Thoracic aorta (tissue), 2 donors: ENCODE measurements at places on chromosomes 16 and 17. TPM values are rescaled to one million over a fixed set of nuclear protein-coding genes. Genes with fewer than 3 reads are reported as not detected.

The GJD3 gene
- not detected for total RNA-seq

The CHTF18 gene
- 15.4 TPM for total RNA-seq

The ACSM2B gene
- not detected for total RNA-seq

The MPV17L gene
- total RNA-seq: 8.2 TPM

The SULT1A3 gene
- total RNA-seq: 15.6 TPM

The HOXB7 gene
- 7.2 TPM for total RNA-seq

The CPHXL2 gene
- not detected for total RNA-seq

The RASL10B gene
- 24.1 TPM for total RNA-seq

The MPP2 gene
- 10.7 TPM for total RNA-seq

The WNK4 gene
- not detected for total RNA-seq

DNA sequence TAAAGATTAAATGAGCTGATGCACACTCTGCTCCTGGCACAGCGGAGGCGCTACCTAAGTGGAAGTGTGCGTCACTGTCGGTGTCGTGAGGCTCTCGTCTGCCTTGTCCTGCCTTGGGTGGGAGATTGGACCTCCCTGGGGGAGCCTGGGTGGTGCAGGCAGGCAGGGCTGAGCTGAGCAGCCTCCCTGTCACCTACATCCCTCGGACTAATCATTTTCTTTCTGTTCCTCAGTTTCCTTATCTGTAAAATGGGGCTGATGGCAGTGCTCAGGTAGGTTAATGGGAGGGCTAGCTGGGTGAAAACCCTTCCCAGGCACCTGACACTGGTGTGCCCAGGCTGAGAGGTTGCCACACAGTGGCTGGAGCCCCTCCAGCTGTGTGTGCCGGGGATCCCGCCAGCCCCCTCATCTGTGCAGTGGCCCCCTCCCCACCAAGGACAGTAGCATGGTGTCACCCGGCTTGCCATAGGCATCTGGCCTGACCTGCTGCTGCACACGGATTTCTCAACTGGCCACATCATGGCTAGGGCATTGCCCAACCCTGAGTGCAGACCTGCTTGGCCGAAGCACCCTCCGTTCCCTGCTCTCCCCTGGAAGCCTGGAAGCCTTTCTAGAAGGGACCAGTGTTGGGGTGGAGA is 4.3 kb downstream of the ADCY7 start:
- H3K27ac ChIP-seq: no peak overlapping the region
- peaks cover 8% of the 10 kb centered on the region for H3K4me1 ChIP-seq
- H3K27me3 ChIP-seq: no peaks in the 10 kb centered on the region
- DNase-seq: no peak
- H3K36me3 ChIP-seq: no peaks in the 10 kb centered on the region
- no peak overlapping the region for H3K4me3 ChIP-seq

GRCh38 chr17:36124879-36125824 is 21.5 kb downstream of the CCL4 start:
- H3K4me1 ChIP-seq: no peaks in the 10 kb centered on the region
- H3K36me3 ChIP-seq: no peaks in the 10 kb centered on the region
- H3K27ac ChIP-seq: no peak overlapping the region
- H3K27me3 ChIP-seq: no peaks in the 10 kb centered on the region
- DNase-seq: no peak

GRCh38 chr17:5809580-5810188 is 225.4 kb upstream of the NLRP1 start:
- no peaks in the 10 kb centered on the region for H3K36me3 ChIP-seq
- no peak overlapping the region for H3K4me3 ChIP-seq
- no peak for DNase-seq
- no peak overlapping the region for H3K27ac ChIP-seq
- H3K4me1 ChIP-seq: no peaks in the 10 kb centered on the region

- no peaks in the 10 kb centered on the region for H3K27me3 ChIP-seq
- no peaks in the 10 kb centered on the region for H3K36me3 ChIP-seq
- no peak for DNase-seq
- H3K4me1 ChIP-seq: no peaks in the 10 kb centered on the region
Measured at GRCh38 chr17:12256380-12256995, 235.8 kb downstream of the MAP2K4 start.

- DNase-seq: no peak
- H3K36me3 ChIP-seq: no peaks in the 10 kb centered on the region
- no peaks in the 10 kb centered on the region for H3K4me1 ChIP-seq
- no peaks in the 10 kb centered on the region for H3K27me3 ChIP-seq
Measured at GRCh38 chr17:3852561-3852960, 6.5 kb upstream of the NCBP3 start.

DNA sequence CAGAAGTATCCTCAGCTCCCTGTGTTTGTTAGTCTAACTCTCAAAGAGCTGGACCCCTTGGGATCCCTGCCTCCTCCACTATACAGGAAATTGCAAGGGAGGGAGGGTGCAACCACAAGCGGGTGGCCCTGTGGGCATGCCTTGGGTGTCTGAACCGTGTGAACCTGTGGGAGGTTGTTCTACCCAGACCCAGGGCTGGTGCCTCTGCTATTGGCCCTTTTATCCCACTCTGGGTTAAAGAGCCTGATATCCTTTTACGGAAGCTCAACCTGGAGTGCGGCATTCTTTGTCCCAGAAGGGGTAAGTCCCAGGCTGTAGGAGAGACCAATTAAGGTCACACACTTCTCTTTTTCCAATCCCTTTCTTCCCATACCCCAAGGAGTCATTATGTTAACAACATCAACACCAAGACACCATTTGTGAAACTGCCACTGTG is 53.4 kb downstream of the ARSG start:
- H3K27me3 ChIP-seq: no peaks in the 10 kb centered on the region
- no peak overlapping the region for H3K4me3 ChIP-seq
- H3K4me1 ChIP-seq: no peaks in the 10 kb centered on the region
- DNase-seq: no peak

DNA sequence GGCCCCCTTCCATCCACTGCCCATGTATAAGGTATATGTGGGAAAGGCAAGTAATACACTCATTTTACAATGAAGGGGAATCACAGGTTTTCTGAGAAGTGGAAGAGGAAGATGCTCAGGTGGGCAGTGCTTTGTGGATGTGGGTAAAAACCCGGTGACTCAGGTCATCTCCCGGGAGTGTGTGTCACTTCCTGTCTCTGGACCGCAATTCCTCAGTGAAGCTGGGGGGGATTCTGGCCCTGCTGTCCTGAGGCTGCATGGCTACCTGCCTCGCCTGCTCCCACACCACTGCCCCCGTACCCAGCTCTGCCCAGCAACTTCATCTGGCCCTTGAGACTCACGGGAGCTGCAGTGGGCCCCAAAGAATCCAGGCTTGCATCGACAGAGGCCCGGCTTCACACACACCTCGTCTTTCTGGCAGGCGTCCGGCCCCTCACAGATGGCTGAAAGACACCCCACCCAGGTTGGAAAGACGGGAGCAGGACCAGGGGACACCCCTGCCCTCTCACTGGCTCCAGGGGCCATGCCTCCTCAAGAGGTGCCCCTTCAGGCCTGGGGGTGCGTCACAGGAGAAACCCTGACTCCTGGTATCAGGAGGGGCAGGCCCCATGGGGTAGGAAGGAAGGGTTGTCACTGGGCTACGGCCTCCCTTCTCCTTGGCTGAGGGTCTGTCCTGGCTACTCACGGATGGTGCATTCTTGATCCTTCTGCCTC is 882 bp downstream of the SCARF1 start:
- H3K27ac ChIP-seq: no peak overlapping the region
- H3K4me1 ChIP-seq: peaks cover 6% of the 10 kb centered on the region
- H3K4me3 ChIP-seq: peak overlapping the region; percentile 73
- no peak for DNase-seq
- H3K27me3 ChIP-seq: no peaks in the 10 kb centered on the region
- H3K36me3 ChIP-seq: no peaks in the 10 kb centered on the region

DNA sequence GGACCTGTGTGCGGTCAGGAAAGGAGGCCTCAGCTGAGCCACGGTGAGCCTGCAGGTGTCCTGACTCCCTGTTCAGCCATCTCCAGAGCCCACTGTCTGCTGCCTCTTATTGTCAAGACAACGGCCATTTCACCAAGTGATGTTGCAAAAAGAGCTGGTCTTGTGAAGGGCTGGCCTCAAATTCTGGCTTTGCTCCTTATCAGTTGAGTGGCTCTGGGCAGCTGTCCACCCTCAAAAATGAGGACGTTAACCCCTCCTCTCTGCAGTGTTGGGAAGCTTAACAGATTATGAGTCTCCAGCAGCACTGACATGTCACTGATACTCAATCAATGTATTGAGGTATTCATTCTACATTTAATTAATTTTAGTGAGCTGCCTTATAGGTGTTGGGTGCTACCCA is 171.1 kb upstream of the TOX3 start:
- H3K27ac ChIP-seq: no peak overlapping the region
- H3K4me3 ChIP-seq: no peak overlapping the region
- H3K36me3 ChIP-seq: no peaks in the 10 kb centered on the region
- no peaks in the 10 kb centered on the region for H3K4me1 ChIP-seq

- no peak overlapping the region for H3K27ac ChIP-seq
- peaks cover 15% of the 10 kb centered on the region for H3K36me3 ChIP-seq
- no peak for DNase-seq
- H3K4me3 ChIP-seq: no peak overlapping the region
- no peaks in the 10 kb centered on the region for H3K4me1 ChIP-seq
Measured at GRCh38 chr16:82157836-82158235, 12.2 kb downstream of the MPHOSPH6 start.

DNA sequence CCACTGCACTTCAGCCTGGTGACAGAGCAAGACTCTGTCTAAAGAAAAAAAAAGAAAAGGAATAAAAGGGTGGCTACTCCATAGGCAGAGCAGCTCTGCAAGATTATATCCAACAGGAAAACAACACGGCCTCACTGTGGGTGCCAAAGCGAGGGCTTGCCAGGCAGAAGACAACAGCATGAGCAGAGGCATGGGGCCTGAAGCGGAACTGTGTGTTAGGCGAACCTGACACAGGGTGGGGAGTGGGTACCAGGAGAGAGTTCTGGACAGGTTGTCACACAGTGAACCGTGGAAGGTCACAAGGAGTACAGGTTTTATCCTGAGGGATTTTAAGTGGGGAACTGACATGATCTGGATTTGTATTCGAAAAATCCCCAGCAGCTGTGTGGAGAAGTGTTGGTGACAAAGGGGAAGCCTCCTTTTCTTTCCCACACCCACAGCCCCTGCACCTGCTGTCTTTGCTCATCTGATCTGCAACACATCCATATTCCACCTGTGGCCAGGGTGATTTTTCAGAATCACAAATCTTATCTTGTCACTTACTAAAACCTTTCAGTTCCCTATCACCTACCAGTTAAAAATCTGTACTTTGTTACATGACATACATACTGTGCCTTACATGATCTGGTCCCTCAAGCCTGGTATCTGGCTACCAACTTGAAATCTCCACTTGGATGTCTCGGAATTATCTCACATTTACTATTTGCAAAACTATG is 23.2 kb upstream of the ARHGAP17 start:
- no peaks in the 10 kb centered on the region for H3K27me3 ChIP-seq
- H3K27ac ChIP-seq: no peak overlapping the region
- no peaks in the 10 kb centered on the region for H3K4me1 ChIP-seq
- DNase-seq: no peak
- no peak overlapping the region for H3K4me3 ChIP-seq

DNA sequence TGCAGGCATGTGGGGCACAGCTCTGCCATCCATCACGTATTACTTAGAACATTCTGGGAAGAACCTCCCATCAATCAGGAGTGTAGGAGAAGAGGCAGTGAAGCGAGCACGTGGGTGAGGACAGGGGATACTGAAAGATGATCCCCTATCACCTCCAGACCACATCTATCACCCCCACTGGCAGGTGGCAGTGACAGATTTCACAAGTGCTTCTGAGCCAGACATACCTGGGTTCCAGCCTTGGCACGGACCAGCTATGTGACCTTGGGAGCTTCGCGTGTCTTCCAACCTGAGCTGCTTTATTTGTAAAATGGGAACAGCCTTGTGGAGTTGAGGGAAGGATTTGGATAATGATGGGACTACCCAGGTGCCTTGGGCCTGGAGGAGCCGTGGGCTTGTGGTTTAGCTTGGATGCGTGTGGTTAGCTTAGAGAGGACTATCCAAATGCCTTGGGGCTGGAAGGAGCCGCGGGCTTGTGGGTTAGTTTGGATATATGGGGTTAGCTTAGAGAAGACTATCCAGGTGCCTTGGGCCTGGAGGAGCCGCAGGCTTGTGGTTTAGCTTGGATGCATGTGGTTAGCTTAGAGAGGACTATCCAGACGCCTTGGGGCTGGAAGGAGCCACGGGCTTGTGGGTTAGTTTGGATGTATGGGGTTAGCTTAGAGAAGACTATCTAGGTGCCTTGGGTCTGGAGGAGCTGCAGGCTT is 206.4 kb downstream of the ENGASE start:
- no peak for DNase-seq
- H3K4me1 ChIP-seq: no peaks in the 10 kb centered on the region
- no peak overlapping the region for H3K4me3 ChIP-seq
- no peak overlapping the region for H3K27ac ChIP-seq
- no peaks in the 10 kb centered on the region for H3K36me3 ChIP-seq
- no peaks in the 10 kb centered on the region for H3K27me3 ChIP-seq

GRCh38 chr16:59355704-59356103 is 621.6 kb upstream of the GOT2 start:
- no peaks in the 10 kb centered on the region for H3K4me1 ChIP-seq
- H3K36me3 ChIP-seq: no peaks in the 10 kb centered on the region
- no peak for DNase-seq
- no peak overlapping the region for H3K4me3 ChIP-seq

- no peak overlapping the region for H3K4me3 ChIP-seq
- H3K27ac ChIP-seq: no peak overlapping the region
- no peak for DNase-seq
- H3K36me3 ChIP-seq: peaks cover 1% of the 10 kb centered on the region
- H3K4me1 ChIP-seq: no peaks in the 10 kb centered on the region
- no peaks in the 10 kb centered on the region for H3K27me3 ChIP-seq
Measured at GRCh38 chr16:19677402-19677801, 40.6 kb downstream of the KNOP1 start.
